ENCODE measurements at places on chromosomes 4 and X.

GRCh38 chrX:137278825-137279224 is 245.0 kb upstream of the GPR101 start:
- DNase-seq: no peak

DNA sequence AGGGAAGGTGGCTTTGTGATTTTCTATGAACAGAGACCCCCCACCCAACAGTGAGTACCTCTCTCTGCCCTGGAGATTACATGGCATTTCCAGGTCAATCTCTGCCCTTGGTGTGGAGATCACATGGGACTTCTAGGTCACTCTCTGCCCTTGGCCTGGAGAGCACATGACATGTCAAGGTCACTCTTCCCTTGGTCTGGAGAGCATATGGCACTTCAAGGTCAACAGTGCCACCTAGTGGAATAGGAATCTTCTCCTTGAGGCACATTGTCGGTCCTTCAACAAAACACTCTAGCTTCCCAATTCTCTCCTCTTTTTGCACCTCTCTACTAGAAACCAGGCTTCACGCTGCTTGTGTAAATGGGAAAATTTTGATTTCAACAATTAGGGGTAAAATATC is 66.2 kb upstream of the TACR3 start:
- DNase-seq: no peak

- no peak for DNase-seq
These were observed 137.4 kb upstream of the AGA start for GRCh38 chr4:177579649-177580048.

DNA sequence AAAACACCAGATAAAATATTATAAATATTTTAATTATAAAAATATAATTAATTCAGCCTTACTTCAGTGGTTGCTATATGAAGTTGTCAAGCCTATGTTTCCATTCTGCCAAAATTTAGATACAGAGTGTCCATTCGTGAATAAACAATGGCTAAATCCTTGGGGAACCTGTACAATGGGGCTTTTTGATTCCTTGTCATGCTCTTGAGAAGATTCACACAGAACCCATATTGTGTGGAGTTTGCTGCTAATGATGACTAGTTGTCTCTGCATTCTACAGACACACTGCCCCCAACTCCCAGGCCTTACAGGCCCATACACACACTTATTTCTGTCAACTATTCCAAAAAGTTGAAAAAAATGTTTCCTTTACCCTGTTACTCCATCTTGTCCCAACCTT is 33.4 kb upstream of the MAGEC2 start:
- no peak for DNase-seq

- DNase-seq: no peak
These were observed 8.1 kb upstream of the SMS start for GRCh38 chrX:21932292-21933002.
